ENCODE measurements at places on chromosomes 11 and 22. TPM values are rescaled to one million over a fixed set of nuclear protein-coding genes. Genes with fewer than 3 reads are reported as not detected.

Gene TESMIN
- total RNA-seq = 3.8 TPM

Gene PGA3
- not detected for total RNA-seq

Gene PAX6
- total RNA-seq = 30.7 TPM

Gene WNT11
- total RNA-seq = 0.37 TPM

Gene TRIM51
- total RNA-seq = 0.37 TPM

Gene CALCB
- total RNA-seq = 0.74 TPM
